ENCODE measurements at places on chromosomes 1 and 21. TPM values are rescaled to one million over a fixed set of nuclear protein-coding genes. Genes with fewer than 3 reads are reported as not detected.

Gene HSD3B2
- 1.2 TPM for total RNA-seq

DNA sequence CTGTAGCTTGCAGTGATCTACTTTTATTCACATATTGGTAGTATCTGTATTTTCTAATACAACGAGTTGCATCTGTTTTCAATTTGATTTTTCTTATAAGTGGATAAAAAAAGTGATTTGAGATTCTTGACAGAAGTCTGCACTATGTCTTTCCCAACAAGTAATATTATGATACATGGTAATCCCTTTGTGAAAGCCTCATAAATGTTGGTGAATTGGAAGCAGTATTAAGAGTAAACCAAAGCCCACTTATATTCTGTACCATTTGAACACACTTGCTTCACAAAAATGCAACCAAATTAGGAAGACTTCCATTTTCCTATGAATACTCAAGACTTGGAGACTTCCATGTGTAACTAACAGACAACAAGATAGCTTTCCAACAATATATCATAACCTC, 172.0 kb downstream of the HMCN1 start:
- DNase-seq, result no peak

DNA sequence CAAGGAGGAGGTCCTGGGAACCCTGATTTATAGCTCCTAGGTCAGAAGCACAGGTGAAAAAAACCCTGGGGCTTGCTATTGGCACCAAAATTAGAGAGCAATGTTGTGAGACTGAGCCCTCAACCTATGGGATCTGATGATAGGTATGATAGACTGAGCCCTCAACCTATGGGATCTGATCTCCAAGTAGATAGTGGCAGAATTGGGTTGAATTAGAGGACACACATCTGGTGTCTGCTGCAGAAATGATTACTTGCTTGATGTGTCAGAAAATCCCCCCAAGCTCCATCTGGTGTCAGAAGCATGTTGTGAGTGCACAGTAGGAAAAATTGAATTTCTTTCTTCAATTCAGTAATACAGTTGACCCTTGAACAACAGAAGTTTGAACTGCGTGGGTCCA, 62.4 kb downstream of the MAP3K21 start:
- DNase-seq, result no peak

Gene COL18A1
- 676 TPM for total RNA-seq

DNA sequence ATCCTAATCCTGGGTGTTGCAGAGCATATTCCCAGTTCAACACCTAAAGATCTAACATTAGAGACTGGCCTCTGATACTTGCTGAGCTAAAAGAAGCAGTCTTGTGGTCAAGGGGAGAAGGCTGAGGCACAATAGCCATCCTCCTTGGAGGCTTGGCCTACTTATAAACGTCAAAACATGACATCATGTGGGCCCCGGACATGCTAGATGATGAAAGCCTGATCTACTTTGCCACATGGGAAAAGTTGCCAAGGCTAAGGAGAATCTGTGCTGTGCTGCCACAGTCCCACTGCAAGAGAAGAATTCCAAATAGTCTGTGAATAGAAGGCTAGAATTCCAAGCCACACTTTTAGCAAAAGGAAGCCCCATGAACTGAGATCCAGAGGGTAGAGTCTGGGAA, 43.9 kb upstream of the SAMD13 start:
- no peak for DNase-seq

DNA sequence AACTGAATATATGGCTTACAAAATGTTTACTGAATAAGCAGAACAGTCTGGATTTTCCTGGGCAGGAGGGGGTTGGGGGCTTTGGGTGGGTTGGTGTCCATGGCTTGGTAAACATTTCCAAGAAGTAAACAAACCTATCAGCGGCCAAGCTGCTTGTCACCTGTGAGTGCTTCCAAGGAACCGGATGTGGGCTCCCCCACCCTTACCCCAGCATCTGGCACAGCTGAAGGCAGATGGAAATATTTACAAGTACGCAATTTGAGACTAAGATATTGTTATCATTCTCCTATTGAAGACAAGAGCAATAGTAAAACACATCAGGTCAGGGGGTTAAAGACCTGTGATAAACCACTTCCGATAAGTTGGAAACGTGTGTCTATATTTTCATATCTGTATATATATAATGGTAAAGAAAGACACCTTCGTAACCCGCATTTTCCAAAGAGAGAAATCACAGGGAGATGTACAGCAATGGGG, at the start of gene CLCA1:
CLCA1 (plus strand) TSS at position 427 of the 477 bp plus-strand sequence; CDS start at position 472, 45 bp downstream.
- DNase-seq, result no peak

GRCh38 chr1:30088594-30088993, 634.8 kb downstream of the MATN1 start:
- DNase-seq, result no peak

Gene ILDR2
- total RNA-seq, result 0.08 TPM

Gene TAF5L
- total RNA-seq, result 23.8 TPM

DNA sequence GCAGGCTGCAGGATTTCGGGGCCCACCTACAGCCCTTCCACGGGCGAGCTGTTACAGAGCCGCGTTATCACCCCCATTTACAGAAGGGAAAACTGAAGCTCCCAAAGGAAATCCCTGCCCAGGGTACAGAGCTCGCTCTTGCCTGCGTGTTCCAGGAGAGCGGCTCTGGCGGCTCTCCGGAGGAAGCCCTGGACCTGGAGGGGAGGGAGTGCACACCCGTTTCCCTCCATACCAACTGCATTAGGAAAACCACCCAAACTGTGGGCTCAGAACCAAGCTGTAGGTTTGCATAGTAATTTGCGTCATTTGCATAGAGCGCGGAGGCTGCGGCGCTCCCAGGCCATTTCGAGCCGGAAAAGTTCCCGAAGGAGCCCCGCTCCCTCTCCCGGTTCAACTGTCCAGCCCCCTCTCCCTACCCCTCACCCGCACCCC, 24.7 kb upstream of the ADGRB2 start:
- DNase-seq, result no peak

DNA sequence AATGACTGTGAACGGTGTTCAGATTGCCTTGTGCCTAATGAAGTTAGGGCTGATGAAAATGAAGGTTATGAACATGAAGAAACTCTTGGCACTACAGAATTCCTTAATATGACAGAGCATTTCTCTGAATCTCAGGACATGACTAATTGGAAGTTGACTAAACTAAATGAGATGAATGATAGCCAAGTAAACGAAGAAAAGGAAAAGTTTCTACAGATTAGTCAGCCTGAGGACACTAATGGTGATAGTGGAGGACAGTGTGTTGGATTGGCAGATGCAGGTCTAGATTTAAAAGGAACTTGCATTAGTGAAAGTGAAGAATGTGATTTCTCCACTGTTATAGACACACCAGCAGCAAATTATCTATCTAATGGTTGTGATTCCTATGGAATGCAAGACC, 96.6 kb downstream of the ZFYVE9 start:
- no peak for DNase-seq

DNA sequence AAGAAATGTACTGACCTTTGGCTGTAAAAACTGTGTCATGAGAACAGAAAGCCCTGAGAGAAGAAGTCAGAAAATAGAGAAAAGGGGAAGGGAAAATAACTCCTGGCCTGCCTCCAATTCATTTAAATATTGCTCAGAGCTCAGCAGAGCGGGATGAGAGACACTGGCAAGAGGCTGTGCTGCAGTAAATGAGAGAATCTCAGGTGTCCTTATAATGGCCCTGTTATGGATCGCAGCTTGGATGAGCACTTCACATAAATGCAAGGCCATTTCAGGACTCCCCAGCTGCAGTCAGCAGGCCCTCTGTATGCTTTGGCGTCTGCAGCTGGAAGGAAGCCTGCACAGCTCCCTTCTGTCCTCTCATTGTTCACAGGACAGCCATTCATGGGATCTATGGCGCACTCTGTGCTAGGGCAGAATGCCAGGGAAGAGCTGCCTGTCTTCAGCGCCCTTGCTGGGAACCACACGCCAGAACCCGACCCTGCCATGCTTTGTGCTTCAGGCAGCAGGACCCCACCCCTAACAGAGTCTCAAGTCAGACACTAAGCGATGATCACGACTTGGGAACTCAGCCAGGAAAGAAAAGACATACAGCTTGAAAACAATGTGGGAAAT, 20.7 kb upstream of the ABCB10 start:
- no peak for DNase-seq

Gene OVAAL
- total RNA-seq, result not detected

DNA sequence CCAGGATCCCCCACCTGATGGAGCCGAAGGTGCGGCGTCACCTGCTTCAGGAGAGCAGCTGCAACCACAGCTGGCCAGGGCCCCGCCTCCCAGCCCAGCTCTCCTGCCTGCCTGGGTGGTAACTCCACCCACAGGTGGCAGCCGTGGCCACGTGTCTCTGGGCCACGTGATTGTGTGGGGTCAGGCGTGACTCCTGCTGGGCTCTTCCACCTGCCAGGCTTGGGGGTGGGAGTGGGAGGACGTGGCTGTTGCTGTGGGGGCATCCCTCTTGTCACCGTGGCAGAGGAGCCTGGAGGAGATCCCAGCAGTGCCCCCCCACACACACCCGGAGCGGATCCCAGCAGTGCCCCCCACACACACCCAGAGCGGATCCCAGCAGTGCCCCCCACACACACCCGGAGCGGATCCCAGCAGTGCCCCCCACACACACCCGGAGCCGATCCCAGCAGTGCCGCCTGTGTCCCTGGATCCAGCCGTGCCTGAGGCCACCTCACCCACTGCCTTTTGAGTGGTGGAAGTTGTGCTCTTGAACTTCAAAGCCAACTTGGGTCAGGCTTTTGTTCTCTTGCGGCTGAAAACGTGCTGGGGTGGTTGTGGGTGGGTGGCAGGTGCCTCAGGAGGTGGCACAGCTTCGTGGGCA, 32.2 kb downstream of the POFUT2 start:
- no peak for DNase-seq

Gene GBP2
- total RNA-seq, result 3.0 TPM

Gene SYT11
- total RNA-seq, result 4.0 TPM

GRCh38 chr1:103527331-103527730, 1.8 kb downstream of the RNPC3 start:
- DNase-seq, result no peak

Gene PAFAH2
- total RNA-seq, result 8.5 TPM

DNA sequence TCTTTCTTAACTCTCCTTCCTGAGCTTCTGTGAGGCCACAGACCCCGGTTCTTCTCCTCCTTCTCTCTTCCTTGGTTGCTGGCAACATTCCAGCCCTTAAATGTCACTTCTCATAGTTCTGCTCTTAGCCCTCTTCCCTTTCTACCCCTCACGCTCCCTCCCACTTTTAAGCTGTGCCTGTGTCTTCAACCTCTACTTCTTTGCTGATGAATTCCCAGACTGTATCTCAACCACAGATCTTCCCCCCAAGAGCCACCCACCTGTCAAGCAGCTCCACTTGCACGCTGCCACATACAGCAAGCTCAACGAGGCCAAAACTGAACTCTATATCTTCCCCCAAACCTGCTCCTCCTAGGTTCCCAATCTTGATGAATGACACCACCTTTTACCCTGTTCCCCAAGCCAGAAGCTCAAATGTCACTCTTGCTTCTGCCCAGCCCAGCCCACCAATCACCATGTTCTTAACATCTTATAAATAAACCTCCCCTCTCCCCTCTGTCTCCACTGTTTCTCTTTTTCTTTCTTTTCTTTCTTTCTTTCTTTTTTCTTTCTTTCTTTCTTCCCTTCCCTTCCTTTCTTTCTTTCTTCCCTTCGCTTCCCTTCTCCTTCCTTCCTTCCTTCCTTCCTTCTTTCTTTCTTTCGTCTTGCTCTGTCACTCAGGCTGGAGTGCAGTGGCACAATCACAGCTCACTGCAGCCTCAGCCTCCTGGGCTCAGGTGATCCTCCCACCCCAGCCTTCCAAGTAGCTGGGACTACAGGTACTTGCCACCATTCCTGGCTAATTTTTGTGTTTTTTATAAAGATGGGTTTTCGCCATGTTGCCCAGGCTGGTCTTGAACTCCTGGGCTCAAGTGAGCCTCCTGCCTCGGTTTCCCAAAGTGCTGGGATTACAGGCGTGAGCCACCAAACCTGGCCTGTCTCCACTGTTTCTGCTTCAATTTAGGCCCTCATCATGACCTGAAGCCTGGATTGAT, 19.8 kb upstream of the PTP4A2 start:
- DNase-seq, result no peak

Gene LCE2C
- not detected for total RNA-seq

- DNase-seq, result no peak
Measured at GRCh38 chr1:170326186-170326585, 180.4 kb downstream of the NTMT2 start.

Gene ZNF695
- total RNA-seq, result 14.7 TPM

DNA sequence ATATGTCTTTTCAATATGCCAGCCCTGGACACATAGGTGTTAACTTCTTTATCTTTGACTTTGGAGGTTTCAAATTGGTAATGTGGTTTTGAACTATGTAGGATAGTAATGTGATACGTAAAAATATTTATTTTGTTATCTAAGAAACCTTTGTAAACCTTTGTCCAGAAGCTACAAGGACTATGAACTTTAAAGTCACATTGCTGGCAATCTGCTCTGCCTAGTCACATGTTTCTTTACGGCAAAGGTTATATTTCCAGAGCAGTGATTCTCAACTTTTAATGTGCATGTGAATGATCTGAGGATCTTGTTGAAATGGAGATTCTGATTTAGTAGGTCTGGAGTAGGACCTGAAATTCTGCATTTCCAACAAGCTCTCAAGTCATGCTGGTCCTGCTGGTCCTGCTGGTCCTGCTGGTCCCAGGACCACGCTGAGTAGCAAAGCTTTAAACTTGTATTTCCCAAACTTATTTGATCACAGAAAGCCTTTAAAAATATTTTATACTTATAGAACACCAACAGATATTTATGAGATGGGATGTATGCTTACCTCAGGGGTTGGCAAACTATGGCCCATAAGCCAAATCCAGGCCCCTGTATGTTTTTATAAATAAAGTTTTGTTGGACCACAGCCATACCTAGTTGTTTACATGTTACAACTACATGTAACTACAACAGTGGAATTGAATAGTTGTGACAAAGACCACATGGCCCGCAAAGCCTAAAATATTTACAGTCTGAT, 57.9 kb upstream of the QSOX1 start:
- DNase-seq, result no peak

Gene TEDDM1
- total RNA-seq, result not detected

- DNase-seq, result no peak
Measured at GRCh38 chr1:75136195-75136815, 2.1 kb downstream of the LHX8 start.

Gene PM20D1
- 0.13 TPM for total RNA-seq

DNA sequence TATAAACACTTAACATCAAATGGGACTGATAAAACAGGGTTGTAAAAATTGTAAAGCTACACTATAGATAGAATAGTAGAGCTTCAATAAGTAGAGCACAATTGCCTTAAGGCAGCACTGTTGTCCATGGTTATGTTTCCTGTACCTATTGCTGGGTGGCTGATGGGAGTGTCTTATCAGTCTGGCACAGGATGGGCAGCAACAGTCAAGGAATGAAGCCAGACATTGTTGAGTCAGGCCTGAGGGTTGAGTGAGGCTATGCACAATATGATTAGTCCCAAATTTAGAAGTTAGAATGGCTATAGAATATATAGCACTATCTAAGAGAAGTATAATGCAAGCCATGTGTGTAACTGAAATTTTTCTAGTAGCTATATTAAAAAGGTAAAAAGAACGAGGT, 25.0 kb upstream of the CD1D start:
- no peak for DNase-seq

GRCh38 chr1:35561972-35562680, 4.5 kb downstream of the NCDN start:
- DNase-seq, result no peak

Gene GOLT1A
- total RNA-seq, result 0.49 TPM

- no peak for DNase-seq
Measured at GRCh38 chr1:24648919-24649318, 5.8 kb downstream of the SRRM1 start.

GRCh38 chr1:95098196-95098595, 19.0 kb upstream of the TLCD4 start:
- DNase-seq, result no peak

Gene ETS2
- 132 TPM for total RNA-seq

- no peak for DNase-seq
Measured at GRCh38 chr1:53073868-53074311, 11.9 kb downstream of the PODN start.

GRCh38 chr1:89277725-89278124, 5.1 kb upstream of the GBP5 start:
- no peak for DNase-seq

All from Panc1 (cell line).